ENCODE measurements at places on chromosomes 16 and 17.

- DNase-seq = no peak
Measured at GRCh38 chr16:75329943-75330342, 78.5 kb upstream of the BCAR1 start.

- no peak for DNase-seq
Measured at GRCh38 chr16:20859699-20860098, 40.5 kb downstream of the DCUN1D3 start.

- DNase-seq = no peak
Measured at GRCh38 chr16:70746040-70746707, 54.8 kb downstream of the VAC14 start.

- no peak for DNase-seq
Measured at GRCh38 chr17:66483906-66484305, 181.5 kb downstream of the PRKCA start.

DNA sequence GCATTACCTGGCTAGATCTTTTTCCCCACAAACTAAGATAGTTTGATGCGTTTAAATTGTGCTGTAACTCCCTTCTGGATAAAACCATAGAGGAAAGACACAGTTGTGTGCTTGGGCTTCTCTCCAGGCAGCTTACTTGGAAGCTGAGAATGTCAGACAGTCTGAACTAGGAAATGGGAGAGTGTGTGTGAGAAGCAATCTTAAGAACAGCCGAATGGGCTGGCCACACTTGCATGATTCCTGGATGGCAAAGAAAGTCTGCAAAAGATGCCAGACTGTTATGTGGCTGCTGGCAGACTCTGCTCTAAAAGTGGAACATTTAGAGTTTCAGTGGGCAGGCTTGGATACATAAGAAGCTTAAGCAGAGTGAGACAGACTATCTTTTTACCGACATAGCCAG is 384.3 kb upstream of the PSMD7 start:
- DNase-seq = no peak

- no peak for DNase-seq
Measured at GRCh38 chr16:23587726-23588125, 8.4 kb downstream of the NDUFAB1 start.

DNA sequence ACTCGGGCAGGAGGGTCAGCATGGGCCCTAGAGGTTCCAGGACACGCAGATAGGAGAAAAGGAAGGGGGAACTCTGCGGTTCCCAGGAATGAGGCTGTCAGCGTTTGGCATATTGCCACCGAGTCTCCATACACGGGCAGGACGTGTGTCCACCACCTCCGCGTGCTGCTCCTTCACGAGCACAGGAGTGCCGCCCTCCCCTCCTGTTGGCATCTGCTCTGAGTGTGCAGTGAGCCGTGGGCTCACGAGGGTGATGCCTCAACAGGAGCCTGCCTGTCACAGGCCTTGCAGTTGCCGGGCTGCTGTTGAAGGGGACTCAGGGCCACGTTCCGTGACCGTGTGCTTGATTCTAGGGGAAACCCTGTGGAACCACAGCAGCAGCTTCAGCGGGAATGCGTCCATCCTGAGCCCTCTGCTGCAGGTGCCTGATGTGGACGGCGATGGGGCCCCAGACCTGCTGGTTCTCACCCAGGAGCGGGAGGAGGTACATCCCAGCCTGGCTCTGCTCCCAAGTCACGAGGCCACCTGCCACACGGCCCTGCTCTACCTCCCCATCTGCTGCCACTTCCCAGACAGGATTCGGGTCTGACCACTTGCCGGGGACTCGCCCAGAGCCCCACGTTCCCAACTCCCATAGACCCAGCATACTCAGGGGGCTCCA is 14.6 kb downstream of the RGS11 start:
- DNase-seq = no peak

DNA sequence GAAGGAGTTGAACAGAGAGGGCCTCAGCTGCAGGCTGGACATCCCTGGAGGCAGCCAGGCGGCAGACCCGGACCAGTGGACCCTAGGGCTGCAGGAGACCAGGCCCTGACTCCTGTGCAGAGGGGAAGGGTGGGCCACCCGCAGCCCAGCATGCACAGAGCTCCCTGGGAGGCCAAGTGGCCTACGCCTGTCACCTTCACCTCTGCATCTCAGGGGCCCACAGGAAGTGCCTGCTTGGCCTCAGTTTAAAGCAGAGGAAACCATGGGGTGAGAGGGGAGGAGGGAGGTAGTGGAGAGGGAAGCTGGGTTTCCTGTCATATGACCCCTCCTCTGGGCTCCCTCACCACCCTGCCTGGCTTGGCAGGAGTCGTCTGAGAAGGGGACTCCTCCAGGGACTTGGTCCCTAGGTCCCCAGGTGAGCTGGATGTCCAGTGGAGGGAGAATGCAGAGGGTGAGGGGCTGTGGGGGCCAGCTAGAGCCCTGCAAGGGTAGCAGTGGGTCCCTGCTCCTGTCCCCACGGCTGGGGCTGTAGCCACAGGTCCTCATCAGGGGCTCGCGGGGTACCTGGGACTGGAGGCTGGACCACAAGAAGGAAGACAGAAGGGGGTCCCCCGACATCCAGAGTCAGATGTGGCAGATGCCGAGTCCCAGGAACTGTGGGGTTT is at the start of gene TMC8:
Gene TMC8 (plus strand): TSS at position 335 of the 665 bp plus-strand sequence. CDS start 818 bp downstream, outside the sequence.
- DNase-seq = no peak

DNA sequence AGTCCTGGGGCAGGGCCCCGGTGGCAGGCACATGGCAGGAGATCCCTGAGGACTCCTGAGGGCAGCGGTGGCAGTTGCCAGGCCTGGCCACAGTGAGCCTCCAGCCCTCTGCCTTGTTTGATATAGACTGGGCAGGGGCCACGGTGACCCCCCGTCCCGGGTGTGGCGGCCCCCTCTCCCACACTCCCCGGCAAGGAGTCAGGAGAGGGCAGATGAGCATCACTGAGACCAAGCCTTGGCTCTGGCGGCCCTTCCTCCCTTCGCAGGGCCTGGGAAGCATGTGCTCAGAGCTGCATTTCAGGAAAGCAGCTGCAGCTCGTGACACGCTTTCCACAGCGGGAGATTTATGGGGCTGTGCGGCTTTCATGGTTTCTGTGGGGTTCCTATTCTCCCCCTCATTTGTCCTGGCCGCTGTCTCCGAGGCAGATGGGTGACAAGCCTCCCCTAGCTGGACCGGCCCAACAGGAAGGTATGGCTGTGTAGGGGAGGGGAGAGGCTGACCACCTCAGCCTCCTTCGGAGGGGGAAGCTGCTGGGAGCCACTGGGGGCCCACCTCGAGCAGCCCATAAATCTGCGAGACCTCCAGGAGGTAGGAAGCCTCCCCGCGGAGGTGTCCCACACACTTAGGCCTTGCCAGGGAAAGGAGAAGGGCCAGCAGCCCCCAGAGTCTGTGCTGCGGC is 211.4 kb downstream of the NTN1 start:
- no peak for DNase-seq

- DNase-seq = no peak
Measured at GRCh38 chr16:15609286-15609649, 33.7 kb downstream of the MARF1 start.

- DNase-seq = no peak
Measured at GRCh38 chr17:75241996-75242460, 19.4 kb downstream of the GGA3 start.

DNA sequence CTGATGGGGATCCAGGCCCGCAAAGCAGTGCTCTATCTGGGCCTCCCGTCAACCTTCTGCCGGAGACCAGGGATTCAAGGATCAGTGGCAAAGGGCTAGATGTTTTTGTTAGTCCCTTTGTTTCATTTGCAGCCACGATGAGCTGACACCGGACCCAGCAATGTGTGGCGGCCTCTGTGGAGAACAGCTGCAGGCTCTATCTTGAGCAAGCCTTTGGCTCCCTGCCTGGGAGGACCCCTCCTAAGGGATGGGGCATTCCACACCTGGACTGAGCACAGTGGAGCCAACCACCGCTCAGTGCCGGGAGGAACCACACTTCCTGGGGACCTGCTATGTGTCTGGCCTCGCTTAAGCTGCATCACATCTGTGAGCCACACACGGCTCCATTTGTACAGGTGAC is 215.8 kb downstream of the RBFOX3 start:
- DNase-seq = no peak

- no peak for DNase-seq
Measured at GRCh38 chr17:50322271-50322670, 23.7 kb upstream of the XYLT2 start.

- DNase-seq = no peak
Measured at GRCh38 chr17:32998887-32999228, 7.2 kb downstream of the SPACA3 start.

- DNase-seq = no peak
Measured at GRCh38 chr17:59376506-59376905, 45.1 kb downstream of the YPEL2 start.

GRCh38 chr16:67280090-67281015 is 1.0 kb downstream of the PLEKHG4 start:
- no peak for DNase-seq

DNA sequence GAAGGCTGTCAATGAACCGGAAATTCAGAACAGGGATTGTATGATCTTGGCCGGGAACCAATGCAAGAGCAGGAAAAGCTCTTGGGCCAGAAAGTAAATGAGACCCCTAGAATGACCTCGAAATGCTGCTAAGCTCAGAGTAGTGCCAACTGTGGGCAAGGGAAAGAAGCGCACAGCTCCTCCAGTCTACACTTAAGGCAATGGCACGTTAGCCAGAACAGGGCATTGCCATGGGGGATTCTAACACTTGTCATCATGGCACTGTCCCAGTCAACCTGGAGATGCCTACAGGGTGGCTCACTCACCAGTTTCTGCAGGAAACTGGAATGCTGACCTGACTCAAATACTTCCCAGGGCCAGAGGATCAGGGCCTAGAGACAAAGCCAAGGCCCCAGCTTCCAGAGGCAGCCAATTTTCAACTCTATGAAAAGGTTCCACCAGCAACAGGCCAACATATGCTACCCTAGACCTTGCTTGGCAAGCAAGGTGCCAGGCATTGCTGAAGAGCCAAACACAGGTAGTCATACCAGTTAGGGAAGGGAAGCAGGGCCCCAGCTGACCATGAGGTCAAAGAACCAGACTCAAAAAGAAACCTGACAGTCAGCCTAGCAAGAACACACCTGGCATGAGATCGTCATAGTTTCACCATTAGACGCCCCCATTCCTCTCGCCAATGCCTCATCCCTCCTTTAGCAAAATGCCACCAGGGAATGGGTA is 34.9 kb downstream of the ARHGAP17 start:
- no peak for DNase-seq

GRCh38 chr17:67212714-67213417 is 32.1 kb downstream of the HELZ start:
- no peak for DNase-seq

- no peak for DNase-seq
Measured at GRCh38 chr16:56549744-56550385, 15.0 kb upstream of the MT4 start.

- DNase-seq = no peak
Measured at GRCh38 chr17:19321481-19322128, 40.9 kb downstream of the B9D1 start.

DNA sequence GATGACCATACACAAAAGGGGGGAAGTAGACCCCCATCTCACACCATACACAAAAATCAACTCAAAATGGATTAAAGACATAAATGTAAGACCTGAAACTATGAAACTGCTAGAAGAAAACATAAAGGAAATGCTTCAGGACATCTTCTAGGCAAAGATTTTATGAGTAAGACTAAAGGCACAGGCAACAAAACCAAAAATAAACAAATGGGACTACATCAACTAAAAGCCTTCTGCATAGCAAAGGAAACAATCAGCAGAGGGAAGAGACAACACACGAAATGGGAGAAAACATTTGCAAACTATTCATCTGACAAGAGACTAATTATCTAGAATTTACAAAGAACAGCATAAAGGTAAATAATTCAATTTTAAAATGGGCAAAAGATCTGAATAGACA is 152.1 kb downstream of the AXIN2 start:
- no peak for DNase-seq

GRCh38 chr16:2062801-2063200 is 15.0 kb downstream of the TSC2 start:
- no peak for DNase-seq

GRCh38 chr16:84048270-84048669 is 5.7 kb upstream of the SLC38A8 start:
- no peak for DNase-seq

- no peak for DNase-seq
Measured at GRCh38 chr16:86231321-86231995, 278.9 kb upstream of the FOXF1 start.

DNA sequence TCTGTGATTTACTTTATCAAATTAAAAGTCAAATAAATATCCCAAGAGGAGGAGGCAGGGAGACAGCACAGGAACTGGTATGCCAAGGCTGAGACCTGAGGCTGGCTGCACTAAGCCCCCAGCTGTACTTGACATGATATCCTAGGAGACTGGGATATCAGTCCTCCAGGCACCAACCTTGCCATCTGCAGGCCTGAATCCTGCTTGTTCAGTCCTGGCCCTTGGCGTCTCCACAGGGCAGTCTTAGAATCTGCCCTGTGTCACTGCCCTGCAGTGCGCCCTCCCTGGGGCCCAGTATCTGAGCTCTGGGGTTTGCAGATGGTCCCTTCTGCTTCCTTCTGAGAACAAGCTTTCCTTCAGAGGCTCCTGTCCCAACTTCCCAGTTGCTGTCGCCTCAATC is 75.9 kb downstream of the HS3ST3A1 start:
- no peak for DNase-seq

DNA sequence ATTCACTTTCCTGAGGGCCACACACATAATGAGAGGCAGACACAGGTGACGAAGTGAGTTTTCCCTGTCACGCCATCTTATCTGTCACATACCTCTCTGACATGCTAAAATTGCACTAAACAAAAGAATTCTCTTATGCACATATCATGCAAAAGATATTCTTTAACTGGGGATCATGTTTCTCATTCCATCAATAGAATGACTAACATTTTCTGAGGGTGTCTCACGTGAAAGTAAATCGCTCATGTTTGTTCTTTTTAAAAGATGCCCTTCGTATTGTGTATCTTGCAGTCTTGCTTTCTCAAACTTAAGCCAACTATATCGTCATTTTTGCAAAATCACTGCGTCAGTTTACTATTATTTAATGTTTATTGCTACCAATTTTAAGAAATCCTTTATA is 306.4 kb downstream of the WWOX start:
- DNase-seq = no peak

DNA sequence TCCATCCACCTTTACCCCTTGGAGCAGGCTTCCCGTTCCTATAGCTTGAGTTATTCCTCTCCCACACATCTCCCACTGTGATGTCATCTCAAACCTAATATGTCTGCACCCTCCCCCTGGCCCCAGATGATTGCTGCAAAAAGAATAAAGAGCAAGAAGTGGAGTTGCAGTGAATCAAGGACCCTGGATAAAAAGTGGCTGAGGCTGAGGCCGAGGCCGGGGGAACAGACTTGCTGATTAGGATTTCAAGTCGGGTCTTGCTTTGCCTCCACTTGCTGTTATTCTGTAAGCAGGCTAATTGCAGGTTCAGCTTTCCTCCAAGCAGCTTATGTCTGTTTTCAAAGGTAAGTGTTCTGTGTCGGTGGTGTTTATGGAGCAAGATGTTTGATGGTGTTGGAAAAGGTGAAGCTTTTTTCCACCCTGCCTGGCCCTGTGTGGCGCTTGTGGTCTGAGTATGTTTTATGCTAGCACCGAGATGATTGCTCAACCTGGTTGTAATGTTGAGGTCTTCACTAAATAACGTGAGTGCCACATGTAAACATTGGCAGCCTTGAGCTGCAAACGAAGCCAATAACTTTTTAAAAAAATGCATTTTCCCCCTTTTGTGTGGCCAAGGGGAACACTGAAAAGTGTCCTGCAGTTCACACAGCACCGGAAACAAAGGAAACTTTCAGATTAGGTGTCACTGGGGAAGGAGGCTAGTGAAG is 15.4 kb downstream of the HS3ST3B1 start:
- no peak for DNase-seq

Measured in NCI-H2227 treated with DMSO at 0.1 percent for 48 hours (cell line).